ENCODE measurements at places on chromosomes 3 and 15.

- DNase-seq: no peak
- H3K27ac ChIP-seq: no peak overlapping the region
- H3K4me3 ChIP-seq: no peak overlapping the region
- no peaks in the 10 kb centered on the region for H3K36me3 ChIP-seq
These were observed 89.2 kb downstream of the CERS3 start for GRCh38 chr15:100439514-100439913.

GRCh38 chr15:43516185-43516584, 1.2 kb upstream of the MAP1A start:
- peaks cover 26% of the 10 kb centered on the region for H3K4me1 ChIP-seq
- DNase-seq: no peak

- H3K4me3 ChIP-seq: no peak overlapping the region
- no peaks in the 10 kb centered on the region for H3K36me3 ChIP-seq
- DNase-seq: no peak
These were observed 713.3 kb downstream of the GBE1 start for GRCh38 chr3:81048058-81048665.

DNA sequence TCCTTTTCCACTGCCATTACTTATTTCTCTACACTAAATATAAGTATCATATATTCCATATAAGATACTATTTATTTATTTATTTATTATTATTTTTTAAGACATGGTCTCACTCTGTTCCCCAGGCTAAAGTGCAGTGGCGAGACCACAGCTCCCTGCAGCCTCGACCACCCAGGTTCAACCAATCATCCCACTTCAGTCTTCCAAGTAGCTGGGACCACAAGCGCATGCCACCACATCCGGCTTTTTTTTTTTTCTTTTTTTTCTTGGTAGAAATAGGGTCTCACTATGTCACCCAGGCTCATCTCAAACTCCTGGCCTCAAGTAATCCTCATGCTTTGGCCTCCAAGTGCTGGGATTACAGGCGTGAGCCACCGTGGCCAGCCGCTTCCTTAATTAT, 56.6 kb downstream of the TP53BP1 start:
- H3K4me3 ChIP-seq: no peak overlapping the region
- H3K4me1 ChIP-seq: no peaks in the 10 kb centered on the region
- no peak for DNase-seq
- no peak overlapping the region for H3K27ac ChIP-seq

- no peak for DNase-seq
- no peaks in the 10 kb centered on the region for H3K36me3 ChIP-seq
- no peak overlapping the region for H3K4me3 ChIP-seq
- no peak overlapping the region for H3K27ac ChIP-seq
These were observed 7.5 kb upstream of the TBC1D21 start for GRCh38 chr15:73865904-73866303.

DNA sequence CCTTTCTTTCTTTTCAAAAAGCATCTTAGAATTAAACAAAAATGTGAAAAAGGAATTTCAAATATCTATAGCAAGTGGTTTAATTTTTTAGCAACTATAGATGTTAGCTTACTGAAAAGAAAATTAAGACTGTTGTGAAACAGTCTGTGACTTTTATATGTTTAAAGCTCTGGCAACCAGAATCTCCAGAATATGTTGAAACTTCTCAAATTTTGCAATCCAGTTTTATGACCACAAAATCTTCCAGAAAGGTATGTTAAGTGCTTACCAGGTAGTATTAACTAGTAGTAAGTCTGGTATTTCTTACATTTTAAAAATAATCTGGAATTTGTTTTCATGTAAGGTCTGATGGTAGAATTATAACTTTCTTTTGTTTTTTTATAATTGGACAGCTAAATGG, 235.0 kb downstream of the SLC9A9 start:
- DNase-seq: no peak
- H3K4me1 ChIP-seq: no peaks in the 10 kb centered on the region
- H3K4me3 ChIP-seq: no peak overlapping the region
- no peaks in the 10 kb centered on the region for H3K36me3 ChIP-seq

DNA sequence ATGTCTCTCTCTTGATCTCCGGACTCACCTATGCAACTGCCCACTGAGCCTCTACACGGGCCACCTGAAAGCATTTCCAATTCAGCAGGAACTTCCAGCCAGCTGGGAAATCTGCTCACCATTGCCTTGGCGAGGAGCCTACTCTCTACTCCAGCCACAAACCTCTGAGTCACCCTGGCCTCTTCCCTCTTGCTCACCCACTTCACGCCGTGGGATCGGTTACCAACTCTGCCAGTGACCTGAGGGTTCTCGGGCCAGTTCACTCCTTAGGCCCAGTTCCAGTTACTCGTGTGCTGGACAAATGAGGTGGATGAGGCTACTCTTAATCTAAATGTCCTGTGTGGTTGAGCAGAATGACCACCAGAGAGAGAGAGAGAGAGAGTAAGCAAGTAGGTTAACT, 70.1 kb downstream of the CEMIP start:
- H3K27ac ChIP-seq: no peak overlapping the region
- H3K36me3 ChIP-seq: no peaks in the 10 kb centered on the region
- H3K27me3 ChIP-seq: no peaks in the 10 kb centered on the region
- no peak overlapping the region for H3K4me3 ChIP-seq
- H3K4me1 ChIP-seq: no peaks in the 10 kb centered on the region
- DNase-seq: no peak

DNA sequence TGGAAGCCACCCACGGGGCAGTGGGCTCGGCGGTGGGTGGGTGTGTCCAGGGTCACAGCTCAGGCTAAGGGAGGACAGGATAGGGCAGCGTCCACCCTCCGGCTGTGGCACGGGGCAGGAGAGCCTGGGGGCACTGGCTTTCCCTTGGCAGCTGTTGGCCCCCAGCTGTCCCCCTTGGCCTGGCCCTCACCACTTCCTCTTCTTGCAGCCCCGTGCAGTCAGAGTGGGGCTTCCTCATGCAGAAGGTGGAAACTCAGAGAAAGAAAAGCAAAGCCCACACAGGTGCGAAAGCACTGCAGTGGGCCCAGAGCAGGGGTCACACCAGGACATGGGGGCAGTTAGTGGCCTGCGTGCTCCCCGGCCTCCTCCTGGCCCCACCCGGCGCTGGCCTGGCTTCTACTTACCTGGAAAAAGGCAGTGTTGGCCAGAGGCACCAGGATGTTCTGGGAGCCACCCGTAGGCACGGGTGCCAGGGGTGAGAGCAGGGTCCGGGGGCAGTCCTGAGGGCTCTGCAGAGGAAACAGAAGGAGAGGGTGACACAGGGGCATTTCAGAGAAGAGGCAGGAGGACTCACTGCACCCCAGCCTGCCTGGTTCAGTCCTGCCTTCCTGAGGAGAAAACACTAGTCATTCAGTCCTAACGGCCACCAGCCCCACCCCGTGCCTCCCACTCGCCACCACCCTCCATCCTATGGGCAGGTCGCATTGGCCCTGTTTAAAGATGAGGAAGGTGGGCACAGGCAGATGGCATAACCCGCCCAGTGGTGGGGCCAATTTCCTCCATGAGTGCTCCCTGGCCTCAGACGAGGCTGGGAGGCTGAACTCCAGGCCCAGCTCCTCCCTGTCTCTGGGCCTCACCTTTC, 28.3 kb downstream of the PLXND1 start:
- peak overlapping the region; percentile 83 for H3K27ac ChIP-seq
- H3K27me3 ChIP-seq: no peaks in the 10 kb centered on the region
- H3K4me1 ChIP-seq: peaks cover 65% of the 10 kb centered on the region
- peak overlapping the region; percentile 53 for H3K4me3 ChIP-seq

GRCh38 chr3:76021376-76021775, 236.0 kb upstream of the ZNF717 start:
- H3K36me3 ChIP-seq: no peaks in the 10 kb centered on the region
- H3K27me3 ChIP-seq: no peaks in the 10 kb centered on the region
- no peak overlapping the region for H3K4me3 ChIP-seq
- no peaks in the 10 kb centered on the region for H3K4me1 ChIP-seq

DNA sequence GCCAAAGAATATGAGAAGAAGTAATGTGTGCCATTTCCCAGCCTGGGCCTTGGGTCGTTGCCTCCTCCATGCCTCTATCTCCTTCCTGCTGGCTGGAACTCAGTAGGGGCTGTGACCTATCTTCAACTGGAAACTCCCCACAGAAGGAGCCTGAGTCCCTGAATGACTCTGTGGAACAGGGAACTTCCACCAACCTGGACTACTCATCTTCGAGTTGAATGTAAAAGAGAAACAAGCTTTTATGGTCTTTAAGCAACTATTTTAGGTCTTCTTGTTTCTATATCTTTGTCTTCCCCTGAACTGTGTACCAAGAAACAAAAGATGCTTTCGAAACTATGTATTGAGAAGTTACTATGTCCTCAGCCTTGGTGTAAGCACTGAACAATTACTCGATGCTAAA, 355.3 kb upstream of the NR2F2 start:
- H3K4me1 ChIP-seq: no peaks in the 10 kb centered on the region
- H3K36me3 ChIP-seq: no peaks in the 10 kb centered on the region
- no peak for DNase-seq
- no peak overlapping the region for H3K27ac ChIP-seq
- H3K4me3 ChIP-seq: no peak overlapping the region

DNA sequence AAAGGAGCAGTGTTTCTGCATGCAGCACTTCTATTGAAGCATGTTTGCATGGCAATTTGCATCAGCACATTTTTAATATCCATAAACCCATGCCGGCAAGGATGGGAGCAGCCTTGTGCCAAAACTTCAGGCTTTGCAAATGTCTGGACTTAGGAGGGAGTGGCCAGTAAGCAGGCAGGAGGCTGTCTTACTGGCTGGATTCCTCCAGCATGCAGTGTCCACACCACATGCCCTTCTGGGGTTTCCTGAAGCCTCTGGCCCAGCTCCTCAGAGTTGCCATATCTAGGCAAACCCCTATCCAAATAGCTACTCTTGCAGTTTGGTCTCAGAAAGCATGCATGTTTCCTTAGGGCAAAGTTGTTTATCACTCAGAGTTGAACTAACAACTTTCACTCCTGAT, 139.1 kb upstream of the MRPS22 start:
- H3K27me3 ChIP-seq: no peaks in the 10 kb centered on the region
- no peak overlapping the region for H3K4me3 ChIP-seq
- no peak for DNase-seq
- H3K36me3 ChIP-seq: no peaks in the 10 kb centered on the region
- no peak overlapping the region for H3K27ac ChIP-seq

DNA sequence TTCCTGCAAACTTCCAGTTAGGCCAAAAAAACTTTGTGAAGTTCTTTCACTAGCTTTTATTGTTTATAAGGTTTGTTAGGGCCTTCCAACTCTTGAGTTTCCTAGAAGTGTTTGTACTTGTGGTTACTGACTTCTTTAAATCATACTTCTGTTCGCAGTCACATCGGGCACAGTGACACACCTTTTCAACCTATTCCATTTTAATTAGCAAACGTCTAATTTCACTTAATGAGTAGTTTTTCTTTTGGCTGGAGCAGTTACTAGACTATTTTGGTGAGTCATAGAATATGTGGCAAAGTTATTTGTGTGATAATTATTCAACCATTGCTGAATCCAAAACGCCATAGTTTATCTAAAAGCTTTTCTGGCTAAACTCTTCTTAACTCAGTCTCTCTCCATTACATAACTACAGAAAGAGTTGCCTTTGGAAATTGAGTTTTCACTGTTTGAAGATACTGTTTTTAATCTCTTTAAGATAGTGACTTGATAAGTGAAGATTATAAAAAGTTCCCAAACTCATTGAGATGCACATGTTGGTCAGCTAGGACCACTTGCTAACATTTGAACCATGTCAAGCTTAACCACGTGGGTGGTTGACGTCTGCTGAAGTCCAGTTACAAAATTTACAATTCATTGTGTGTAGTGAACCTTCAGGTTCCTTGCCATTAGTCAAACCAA, 21.5 kb downstream of the CNOT10 start:
- peaks cover 11% of the 10 kb centered on the region for H3K36me3 ChIP-seq
- no peak overlapping the region for H3K27ac ChIP-seq
- no peaks in the 10 kb centered on the region for H3K27me3 ChIP-seq
- H3K4me3 ChIP-seq: no peak overlapping the region
- H3K4me1 ChIP-seq: no peaks in the 10 kb centered on the region

DNA sequence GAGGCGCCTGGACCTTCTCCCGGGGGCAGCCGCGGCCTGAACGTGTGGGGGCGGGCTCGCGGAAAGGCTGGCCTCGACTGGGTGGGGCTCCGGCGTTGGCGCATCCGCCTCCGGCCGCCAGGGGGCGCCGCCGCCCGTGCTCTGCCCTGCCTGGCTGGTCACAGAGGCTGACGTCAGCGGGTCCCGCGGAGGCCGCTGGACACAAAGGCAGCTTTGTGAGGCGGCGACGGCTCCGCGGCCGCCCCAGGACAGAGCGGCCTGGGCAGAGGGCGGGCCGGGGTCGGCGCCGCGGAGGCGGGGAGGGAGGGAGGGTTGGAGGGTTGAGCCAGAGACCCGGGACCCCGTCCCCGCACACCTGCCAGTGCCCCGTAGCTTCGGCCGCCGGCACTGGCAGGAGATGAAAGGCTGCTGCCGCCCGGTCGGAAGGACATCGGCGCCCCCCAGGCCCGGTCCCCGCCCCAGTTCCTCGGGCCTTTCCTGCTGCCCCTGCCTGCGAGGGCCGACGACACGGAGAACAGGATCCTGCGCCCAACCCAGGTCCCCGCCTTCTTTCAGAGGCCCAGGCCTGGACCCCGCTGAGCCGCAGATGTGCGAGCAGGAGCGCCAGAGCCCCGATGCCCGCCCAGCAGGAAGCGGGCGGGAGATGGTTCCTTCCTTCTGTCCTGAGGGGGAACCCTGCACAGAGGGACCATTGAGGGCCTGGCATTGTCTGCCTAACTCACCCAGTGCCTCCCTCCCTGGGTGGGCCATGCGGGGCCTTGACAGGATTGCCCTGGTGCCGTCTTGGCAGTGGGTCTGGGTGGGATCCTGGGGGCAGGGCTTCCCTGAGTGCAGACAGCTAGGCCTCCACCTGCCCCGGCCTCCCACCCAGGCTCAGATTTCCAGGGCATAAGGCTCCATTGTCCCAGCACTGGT, 8.7 kb upstream of the SEMA3B start:
- H3K27me3 ChIP-seq: no peaks in the 10 kb centered on the region
- H3K4me1 ChIP-seq: peaks cover 12% of the 10 kb centered on the region
- H3K27ac ChIP-seq: peak overlapping the region; percentile 44
- H3K4me3 ChIP-seq: peak overlapping the region; percentile 53
- DNase-seq: peak; percentile 90

- H3K4me3 ChIP-seq: no peak overlapping the region
- H3K27ac ChIP-seq: no peak overlapping the region
- no peak for DNase-seq
- no peaks in the 10 kb centered on the region for H3K27me3 ChIP-seq
- H3K4me1 ChIP-seq: no peaks in the 10 kb centered on the region
These were observed 49.2 kb downstream of the RYK start for GRCh38 chr3:134201201-134202130.

All from B cell (primary cell).